ENCODE measurements at places on chromosomes 13 and 19.

GRCh38 chr19:46922465-46922864 is 61.7 kb downstream of the ARHGAP35 start:
- no peaks in the 10 kb centered on the region for H3K27me3 ChIP-seq
- no peak overlapping the region for H3K27ac ChIP-seq
- H3K4me1 ChIP-seq = peaks cover 14% of the 10 kb centered on the region
- no peak overlapping the region for H3K4me3 ChIP-seq

DNA sequence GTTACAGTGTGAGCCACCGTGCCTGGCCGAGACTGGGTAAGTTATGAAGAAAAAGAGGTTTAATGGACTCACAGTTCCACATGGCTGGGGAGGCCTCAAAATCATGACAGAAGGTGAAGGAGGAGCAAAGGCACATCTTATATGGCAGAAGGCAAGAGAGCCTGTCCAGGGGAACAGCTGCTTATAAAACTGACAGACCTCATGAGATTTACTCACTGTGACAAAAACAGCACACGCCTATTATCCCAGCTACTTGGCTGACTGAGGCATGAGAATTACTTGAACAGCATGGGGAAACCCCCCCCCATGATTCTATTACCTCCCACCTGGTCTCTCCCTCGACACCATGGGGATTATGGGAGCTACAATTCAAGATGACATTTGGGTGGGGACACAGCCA is 23.4 kb upstream of the ZNF561 start:
- no peak overlapping the region for H3K27ac ChIP-seq
- no peaks in the 10 kb centered on the region for H3K4me1 ChIP-seq
- no peak overlapping the region for H3K4me3 ChIP-seq
- no peak for DNase-seq
- no peaks in the 10 kb centered on the region for H3K27me3 ChIP-seq

DNA sequence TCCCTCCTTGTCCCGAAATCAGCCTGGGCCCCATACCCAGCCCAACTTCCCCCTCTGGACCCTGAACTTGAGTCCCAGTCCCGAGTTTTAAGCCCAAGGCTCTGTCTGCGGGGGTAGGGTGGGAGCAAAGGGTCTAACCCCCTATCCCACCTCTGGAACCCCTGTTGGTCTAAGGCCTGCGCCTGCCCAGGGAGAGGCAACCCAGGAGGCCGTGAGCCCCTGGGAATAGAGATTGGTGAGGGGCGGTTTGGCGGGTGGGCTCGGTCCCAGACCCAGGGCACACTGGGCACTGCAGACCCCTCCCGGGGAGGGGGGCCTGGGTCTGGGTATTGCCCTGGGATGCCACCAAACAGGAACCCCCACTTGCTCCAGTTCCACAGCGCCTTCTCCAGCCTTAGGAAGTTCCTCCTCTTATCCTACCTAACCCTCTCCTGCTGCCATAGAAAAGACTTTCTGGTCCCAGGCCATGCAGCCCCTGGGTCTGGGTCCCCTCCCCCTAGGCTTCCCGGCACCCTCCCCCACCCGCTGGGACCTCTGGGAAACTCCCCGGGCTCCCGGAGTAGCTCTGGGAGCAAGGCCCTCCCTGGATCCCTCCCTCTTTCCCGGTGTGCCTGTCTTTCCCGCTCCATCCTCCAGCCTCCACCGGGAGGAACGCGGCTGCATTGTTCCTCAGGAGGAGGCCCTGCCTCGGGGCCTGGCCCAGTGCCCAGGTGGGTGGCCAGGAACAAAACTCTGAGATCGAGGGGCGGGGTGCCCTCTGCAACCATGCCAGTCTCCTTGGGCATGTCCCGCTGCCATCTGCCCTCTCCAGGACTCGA is 33.6 kb upstream of the NANOS3 start:
- peak overlapping the region; percentile 99 for H3K27ac ChIP-seq
- peak overlapping the region; percentile 99 for H3K4me3 ChIP-seq
- no peak for DNase-seq
- peaks cover 37% of the 10 kb centered on the region for H3K4me1 ChIP-seq

DNA sequence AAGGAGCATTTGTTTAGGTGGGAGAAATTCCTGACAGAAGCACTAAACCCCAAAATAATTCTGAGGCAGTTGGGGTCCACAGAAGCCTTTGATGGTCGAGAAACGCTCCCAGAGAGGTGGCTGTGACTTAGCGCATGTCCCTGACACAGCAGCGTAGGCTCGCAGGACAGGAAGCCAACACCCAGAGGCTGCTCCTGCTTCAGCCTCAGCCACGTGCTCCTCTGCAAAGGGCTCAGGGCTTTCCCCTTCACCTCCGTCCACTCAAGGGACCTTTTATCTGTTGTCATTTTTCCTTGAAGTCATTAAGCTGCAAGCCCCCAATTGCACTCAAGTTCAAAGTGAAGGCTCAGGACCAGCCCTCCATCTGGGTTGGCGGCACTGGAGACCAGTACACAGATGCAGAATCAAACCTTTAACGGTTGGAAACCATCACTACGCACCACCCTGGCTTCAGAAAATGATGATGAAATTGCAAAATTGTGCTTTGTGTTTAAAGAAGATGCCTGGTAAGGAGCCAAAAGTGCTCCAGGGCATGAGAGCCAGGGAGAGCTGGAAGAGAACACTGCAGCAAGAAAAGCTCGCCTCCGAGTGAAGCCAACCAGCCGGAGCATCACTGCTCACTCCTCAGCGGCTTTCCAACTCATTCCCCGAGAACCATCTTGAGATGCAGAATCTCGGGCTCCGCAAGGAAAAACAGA is 219.6 kb downstream of the RAP2A start:
- no peaks in the 10 kb centered on the region for H3K4me1 ChIP-seq
- no peak for DNase-seq
- H3K27me3 ChIP-seq = no peaks in the 10 kb centered on the region
- no peak overlapping the region for H3K4me3 ChIP-seq

- H3K27me3 ChIP-seq = no peaks in the 10 kb centered on the region
- H3K4me3 ChIP-seq = no peak overlapping the region
- H3K36me3 ChIP-seq = no peaks in the 10 kb centered on the region
- H3K4me1 ChIP-seq = no peaks in the 10 kb centered on the region
Observed at GRCh38 chr13:70191034-70191433, 82.8 kb upstream of the KLHL1 start.

- H3K27ac ChIP-seq = no peak overlapping the region
- H3K4me1 ChIP-seq = no peaks in the 10 kb centered on the region
- no peaks in the 10 kb centered on the region for H3K36me3 ChIP-seq
- no peak for DNase-seq
Observed at GRCh38 chr19:1311543-1312091, 25.9 kb downstream of the EFNA2 start.

GRCh38 chr19:13155472-13156359 is 5.5 kb downstream of the IER2 start:
- H3K4me3 ChIP-seq = peak overlapping the region; percentile 99
- no peaks in the 10 kb centered on the region for H3K36me3 ChIP-seq
- H3K27me3 ChIP-seq = no peaks in the 10 kb centered on the region
- H3K4me1 ChIP-seq = peaks cover 6% of the 10 kb centered on the region
- peak overlapping the region; percentile 99 for H3K27ac ChIP-seq

DNA sequence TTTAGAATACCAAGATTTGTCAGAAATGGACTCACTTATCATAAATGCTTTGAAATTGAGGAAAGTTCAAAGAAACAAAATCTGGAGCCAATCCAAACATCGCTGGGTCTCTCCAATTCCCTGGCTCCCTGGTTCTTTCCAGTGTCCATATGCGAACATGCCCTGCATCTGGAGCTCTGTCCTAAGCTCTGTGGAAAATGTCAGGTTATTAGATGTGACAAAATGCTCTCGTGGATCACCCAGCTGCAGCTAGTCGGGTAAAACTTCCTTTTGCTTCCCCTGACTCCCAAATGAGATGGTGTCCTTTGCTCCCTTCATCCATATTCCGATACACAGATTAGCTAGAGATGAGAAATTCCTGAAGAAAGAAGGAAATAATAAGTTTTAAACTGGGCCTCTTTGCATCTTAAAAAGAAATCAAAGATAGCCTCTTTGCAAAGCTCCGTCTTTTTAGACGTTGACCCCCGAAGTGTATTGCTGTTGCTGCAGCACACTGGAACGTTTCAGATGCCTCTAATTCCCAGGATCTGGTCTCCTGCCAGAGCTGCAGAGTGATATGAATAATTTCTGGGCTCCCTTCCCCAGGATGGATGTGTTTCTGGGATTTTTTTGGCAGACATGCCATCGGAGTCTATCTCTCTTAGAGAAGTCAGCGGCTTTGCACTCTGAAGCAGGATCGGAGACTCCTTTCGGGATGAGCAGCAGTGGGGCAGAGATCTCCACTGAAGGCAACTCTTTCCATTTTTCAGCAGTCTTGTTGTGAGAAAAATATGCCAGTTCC is 102.9 kb downstream of the TEX26 start:
- H3K36me3 ChIP-seq = no peaks in the 10 kb centered on the region
- DNase-seq = no peak

DNA sequence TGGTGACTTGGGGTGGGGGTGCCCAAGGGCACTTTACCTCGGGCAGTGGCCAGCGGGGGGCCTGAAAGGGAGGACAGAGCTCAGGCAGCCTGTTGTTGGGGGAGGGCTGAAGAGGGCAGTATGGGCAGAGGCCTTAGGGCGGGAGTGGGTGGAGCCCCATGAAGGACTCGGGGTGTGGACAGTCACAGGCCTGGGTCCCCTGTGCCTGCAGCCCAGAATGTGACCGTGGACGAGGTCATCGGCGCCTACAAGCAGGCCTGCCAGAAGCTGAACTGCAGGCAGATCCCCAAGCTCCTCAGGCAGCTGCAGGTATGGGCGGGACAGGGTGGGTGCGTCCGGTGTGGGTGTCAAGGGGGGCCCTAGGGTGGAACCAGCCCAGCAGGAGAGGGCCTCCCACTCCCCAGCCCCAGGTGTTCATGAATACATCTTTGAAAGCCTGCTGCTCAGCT is 22.5 kb downstream of the NKPD1 start:
- no peak overlapping the region for H3K4me3 ChIP-seq
- DNase-seq = no peak
- H3K36me3 ChIP-seq = peaks cover 28% of the 10 kb centered on the region
- no peaks in the 10 kb centered on the region for H3K27me3 ChIP-seq

DNA sequence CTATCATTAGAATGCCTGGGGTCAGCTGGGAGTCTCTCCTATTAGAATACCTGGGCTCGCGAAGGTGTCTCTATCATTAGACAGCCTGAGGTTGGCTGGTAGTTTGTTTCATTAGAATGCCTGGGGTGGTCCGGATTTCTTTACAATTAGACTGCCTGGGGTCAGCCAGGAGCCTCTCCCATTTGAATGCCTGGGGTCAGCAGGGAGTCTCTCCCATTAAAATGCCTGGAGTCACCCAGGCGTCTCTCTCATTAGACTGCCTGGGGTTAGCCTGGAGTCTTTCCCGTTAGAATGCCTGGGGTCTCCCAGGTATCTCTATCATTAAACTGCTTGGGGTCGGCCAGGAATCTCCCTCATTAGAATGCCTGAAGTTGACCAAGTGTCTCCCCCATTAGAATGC is 1458.3 kb downstream of the UQCRFS1 start:
- no peak overlapping the region for H3K27ac ChIP-seq
- no peak overlapping the region for H3K4me3 ChIP-seq
- H3K27me3 ChIP-seq = no peaks in the 10 kb centered on the region
- no peak for DNase-seq

- H3K4me3 ChIP-seq = peak overlapping the region; percentile 80
- H3K36me3 ChIP-seq = no peaks in the 10 kb centered on the region
- peak overlapping the region; percentile 98 for H3K27ac ChIP-seq
- no peak for DNase-seq
- H3K27me3 ChIP-seq = no peaks in the 10 kb centered on the region
- no peaks in the 10 kb centered on the region for H3K4me1 ChIP-seq
Observed at GRCh38 chr19:41363371-41363752, 587 bp downstream of the B9D2 start.

GRCh38 chr13:53445686-53446085 is 417.1 kb downstream of the OLFM4 start:
- no peaks in the 10 kb centered on the region for H3K36me3 ChIP-seq
- no peaks in the 10 kb centered on the region for H3K27me3 ChIP-seq
- no peak overlapping the region for H3K4me3 ChIP-seq
- DNase-seq = no peak
- H3K27ac ChIP-seq = no peak overlapping the region

DNA sequence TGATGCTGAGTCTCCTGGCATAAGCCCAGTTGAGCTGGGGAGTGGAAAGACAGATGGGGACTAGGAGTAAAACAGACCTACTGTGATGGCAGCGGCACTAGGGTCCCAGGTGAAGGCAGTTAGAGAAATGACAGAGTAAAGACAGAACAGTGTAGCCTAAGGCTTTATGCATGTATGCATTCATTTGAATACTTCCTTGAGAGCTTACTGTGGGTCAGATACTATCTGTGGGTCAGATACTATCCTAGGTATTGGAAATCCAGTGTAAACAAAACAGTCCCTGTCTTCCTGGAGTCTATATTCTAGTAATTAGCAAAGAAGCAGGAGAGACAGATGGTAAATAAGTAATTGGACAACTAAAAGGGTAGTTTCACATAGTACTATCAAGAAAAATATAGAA is 73.7 kb upstream of the LRCH1 start:
- H3K27me3 ChIP-seq = no peaks in the 10 kb centered on the region
- DNase-seq = no peak
- H3K27ac ChIP-seq = no peak overlapping the region
- H3K4me1 ChIP-seq = no peaks in the 10 kb centered on the region
- no peak overlapping the region for H3K4me3 ChIP-seq

DNA sequence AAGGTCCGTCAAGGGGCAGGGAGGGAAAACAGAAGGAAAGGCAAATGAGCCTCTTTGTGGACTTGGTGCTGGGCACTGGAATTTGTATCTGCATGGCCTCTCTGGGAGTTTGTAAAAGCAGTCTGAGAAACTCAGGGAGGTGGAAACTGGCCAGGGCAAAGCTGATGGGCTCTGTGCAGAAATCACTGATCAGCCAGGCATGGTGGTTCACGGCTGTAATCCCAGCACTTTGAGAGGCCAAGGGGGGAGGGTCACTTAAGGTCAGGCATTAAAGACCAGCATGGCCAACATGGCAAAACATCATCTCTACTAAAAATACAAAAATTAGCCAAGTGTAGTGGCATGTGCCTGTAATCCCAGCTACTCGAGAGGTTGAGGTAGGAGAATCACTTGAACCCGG is 369.9 kb upstream of the ZNF507 start:
- no peaks in the 10 kb centered on the region for H3K36me3 ChIP-seq
- no peaks in the 10 kb centered on the region for H3K4me1 ChIP-seq
- H3K27me3 ChIP-seq = no peaks in the 10 kb centered on the region
- no peak for DNase-seq

DNA sequence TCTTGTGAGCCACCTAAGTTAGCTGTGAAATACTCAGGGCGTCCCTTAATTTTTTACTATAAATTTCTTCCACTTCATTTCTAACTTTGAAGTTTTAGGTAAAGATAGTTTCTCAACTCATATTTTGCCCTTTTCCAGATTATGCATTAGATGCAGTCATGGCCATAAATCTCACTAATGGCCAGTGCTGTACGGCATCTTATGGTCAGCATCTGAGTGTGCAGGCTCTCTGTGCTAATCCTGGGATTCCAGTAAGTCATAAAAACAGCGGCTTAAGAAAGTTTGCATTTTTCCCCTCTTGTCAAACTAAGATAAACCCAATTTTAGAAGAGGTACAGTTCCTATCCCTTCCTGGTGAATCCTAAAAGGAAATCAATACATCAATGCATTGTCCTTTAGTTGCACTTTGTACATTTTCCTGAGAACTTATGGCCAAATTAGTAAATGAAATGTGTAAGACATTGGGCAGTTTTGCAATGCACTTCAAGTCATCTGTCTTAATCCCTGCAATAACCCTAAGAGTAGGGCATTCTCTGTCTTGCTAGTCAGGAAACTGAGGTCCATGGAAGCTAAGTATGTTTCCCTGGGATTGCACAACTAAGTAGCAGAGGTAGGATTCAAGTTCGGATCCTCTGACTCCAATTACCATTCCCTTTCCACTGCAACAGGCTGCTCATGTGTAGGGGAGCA is 146.2 kb downstream of the DCT start:
- no peaks in the 10 kb centered on the region for H3K36me3 ChIP-seq
- no peaks in the 10 kb centered on the region for H3K4me1 ChIP-seq
- H3K4me3 ChIP-seq = no peak overlapping the region
- DNase-seq = no peak

Measured in ascending aorta (tissue), 2 donors.